ENCODE measurements at places on chromosomes 12 and 14. TPM values are rescaled to one million over a fixed set of nuclear protein-coding genes. Genes with fewer than 3 reads are reported as not detected.

Gene MYBPC1
- 0.40 TPM for total RNA-seq

Gene VRTN
- total RNA-seq: not detected

Gene ZDHHC22
- total RNA-seq: not detected

Gene NXPH4
- 6.7 TPM for total RNA-seq

Gene ZFHX2
- 0.44 TPM for total RNA-seq

Gene CMTM5
- not detected for total RNA-seq

Gene P2RX2
- not detected for total RNA-seq

Gene EMP1
- total RNA-seq: 1,972 TPM

Gene GLIPR1L1
- not detected for total RNA-seq

Gene TMEM132C
- 0.16 TPM for total RNA-seq

Gene HOTAIR
- not detected for total RNA-seq

Gene TECPR2
- 10.9 TPM for total RNA-seq

Gene TAS2R14
- 0.80 TPM for total RNA-seq

Gene LYZ
- total RNA-seq: 13.0 TPM

Gene ART4
- total RNA-seq: 0.08 TPM

Gene SLC17A8
- not detected for total RNA-seq

Gene TAMALIN
- total RNA-seq: 3.9 TPM

Gene CCDC60
- 3.5 TPM for total RNA-seq

Gene RDH11
- total RNA-seq: 60.1 TPM

Gene ABCB9
- total RNA-seq: 4.9 TPM

Gene KRT73
- total RNA-seq: not detected

Gene CMA1
- total RNA-seq: 0.64 TPM

Gene CCDC38
- total RNA-seq: not detected

Gene SOAT2
- total RNA-seq: not detected

Gene LRP1-AS
- not detected for total RNA-seq

Gene FAM90A1
- 0.16 TPM for total RNA-seq

Gene SMOC1
- 0.12 TPM for total RNA-seq

Gene OR9K2
- not detected for total RNA-seq

Gene GPR84
- 0.16 TPM for total RNA-seq

Gene FAM161B
- total RNA-seq: 1.6 TPM

Gene TMEM119
- total RNA-seq: 2.0 TPM

Gene EP400
- 26.1 TPM for total RNA-seq

Gene PLEKHA5
- 32.7 TPM for total RNA-seq

Gene C14orf180
- total RNA-seq: not detected

Gene POTEG
- not detected for total RNA-seq

Gene TMEM52B
- total RNA-seq: not detected

Gene DRAM1
- 3.0 TPM for total RNA-seq

Gene GPR137C
- 0.16 TPM for total RNA-seq

Gene TC2N
- 52.5 TPM for total RNA-seq

Gene TSPAN11
- total RNA-seq: 0.72 TPM

Gene RNASE7
- total RNA-seq: 2.7 TPM

Gene TRIM9
- total RNA-seq: 0.32 TPM

Gene OASL
- total RNA-seq: 5.9 TPM

Gene TNFAIP2
- total RNA-seq: 85.3 TPM

Gene CYP46A1
- not detected for total RNA-seq

Gene SLC25A3
- total RNA-seq: 543 TPM

Data from esophagus mucosa (tissue), 1 donor.